ENCODE measurements at places on chromosomes 6 and 20. TPM values are rescaled to one million over a fixed set of nuclear protein-coding genes. Genes with fewer than 3 reads are reported as not detected.

- peaks cover 13% of the 10 kb centered on the region for H3K4me1 ChIP-seq
- no peaks in the 10 kb centered on the region for H3K27me3 ChIP-seq
- H3K4me3 ChIP-seq, result no peak overlapping the region
- H3K36me3 ChIP-seq, result no peaks in the 10 kb centered on the region
- DNase-seq, result peak; percentile 41
- no peak overlapping the region for H3K27ac ChIP-seq
Observed at GRCh38 chr20:64069614-64070243, 6.7 kb downstream of the TCEA2 start.

DNA sequence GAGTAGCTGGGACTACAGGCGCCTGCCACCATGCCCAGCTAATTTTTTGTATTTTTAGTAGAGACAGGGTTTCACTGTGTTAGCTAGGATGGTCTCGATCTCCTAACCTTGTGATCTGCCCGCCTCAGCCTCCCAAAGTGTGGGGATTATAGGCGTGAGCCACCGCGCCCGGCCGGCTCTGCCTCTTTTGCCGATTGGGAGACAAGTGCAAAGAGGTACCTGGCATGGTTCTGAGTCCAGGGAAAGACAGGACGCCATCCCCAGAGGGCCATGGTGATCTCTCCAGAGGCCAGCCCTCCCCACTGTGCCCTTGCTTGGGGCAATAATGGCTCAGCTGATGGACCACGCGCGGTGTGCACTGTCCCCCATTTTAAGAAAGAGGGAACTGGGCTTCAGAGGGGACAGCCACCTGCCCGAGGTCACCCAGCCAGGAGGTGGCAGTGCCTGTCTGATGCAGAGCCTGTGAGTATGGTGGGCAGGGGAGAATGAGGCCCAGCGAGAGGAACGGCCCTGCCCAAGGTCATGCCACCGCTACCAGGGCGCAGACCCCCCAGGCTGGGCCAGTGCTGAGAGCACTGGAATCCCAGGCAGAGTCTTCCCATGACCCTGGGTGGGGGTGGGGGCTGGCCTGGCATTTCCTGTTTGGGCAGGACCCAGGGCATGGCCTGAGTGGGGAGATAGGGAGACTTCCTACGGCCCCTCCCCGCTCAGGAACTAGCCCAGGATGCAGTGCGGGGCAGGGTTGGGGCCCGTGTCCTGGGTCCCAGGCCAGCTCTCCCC lies 61.0 kb downstream of the SNAI1 start:
- H3K36me3 ChIP-seq, result no peaks in the 10 kb centered on the region
- no peaks in the 10 kb centered on the region for H3K27me3 ChIP-seq
- no peak overlapping the region for H3K27ac ChIP-seq
- no peak for DNase-seq
- peaks cover 22% of the 10 kb centered on the region for H3K4me1 ChIP-seq

GRCh38 chr20:49280463-49281058 lies 2.7 kb upstream of the ZNFX1 start:
- peak overlapping the region; percentile 87 for H3K27ac ChIP-seq
- H3K4me3 ChIP-seq, result peak overlapping the region; percentile 96
- H3K27me3 ChIP-seq, result no peaks in the 10 kb centered on the region
- DNase-seq, result peak; percentile 21
- H3K4me1 ChIP-seq, result peaks cover 45% of the 10 kb centered on the region

GRCh38 chr20:18722371-18722770 lies 91.2 kb upstream of the SCP2D1 start:
- H3K4me3 ChIP-seq, result no peak overlapping the region
- H3K36me3 ChIP-seq, result no peaks in the 10 kb centered on the region
- peak; percentile 27 for DNase-seq
- no peaks in the 10 kb centered on the region for H3K27me3 ChIP-seq

DNA sequence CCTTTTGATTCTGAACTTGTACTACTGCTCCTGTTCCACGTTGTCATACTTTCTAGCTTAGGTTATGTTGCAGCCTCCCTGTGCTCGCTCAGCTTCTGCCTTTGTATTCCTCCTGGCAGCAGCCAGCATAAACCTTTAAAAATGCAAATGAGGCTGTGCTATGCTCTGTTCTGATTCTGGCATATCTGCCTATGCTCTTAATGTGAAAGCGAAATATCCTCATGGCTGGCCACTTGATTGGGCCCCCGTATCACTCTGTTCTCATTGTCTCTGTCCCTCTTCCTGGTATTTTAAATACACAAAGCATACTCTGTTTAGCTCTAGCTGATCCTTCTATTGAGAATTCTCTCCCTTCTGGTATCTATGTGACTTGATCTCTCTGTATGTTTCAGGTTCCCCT lies 139.0 kb downstream of the JARID2 start:
- H3K27ac ChIP-seq, result no peak overlapping the region
- no peaks in the 10 kb centered on the region for H3K36me3 ChIP-seq
- peaks cover 27% of the 10 kb centered on the region for H3K4me1 ChIP-seq
- no peak overlapping the region for H3K4me3 ChIP-seq

DNA sequence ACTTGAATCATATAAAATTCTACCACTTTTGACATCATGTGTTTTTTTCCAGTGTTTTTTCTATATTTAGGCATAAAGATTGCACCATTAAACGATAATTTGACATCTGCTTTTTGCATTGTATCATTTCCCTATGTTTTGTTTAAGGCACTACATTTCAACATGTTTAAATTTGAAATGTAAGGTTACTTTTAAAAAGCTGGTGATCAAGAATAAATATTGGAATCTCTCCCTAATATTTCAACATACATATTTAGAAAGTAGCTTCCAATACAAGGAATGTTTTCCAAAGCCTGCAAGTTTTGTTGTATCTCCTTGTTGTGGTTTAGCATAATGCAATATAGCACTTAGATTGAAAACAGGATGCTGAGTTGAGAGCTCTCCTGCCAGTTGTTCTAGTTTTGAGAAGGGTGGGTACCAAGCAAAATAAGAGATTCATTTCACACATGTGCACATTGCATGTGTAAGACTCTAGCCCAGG lies 76.5 kb downstream of the SYNJ2 start:
- peaks cover 10% of the 10 kb centered on the region for H3K36me3 ChIP-seq
- no peaks in the 10 kb centered on the region for H3K27me3 ChIP-seq
- DNase-seq, result peak; percentile 58
- H3K4me1 ChIP-seq, result peaks cover 55% of the 10 kb centered on the region

SCAF8 gene
- 22.3 TPM for total RNA-seq

DNA sequence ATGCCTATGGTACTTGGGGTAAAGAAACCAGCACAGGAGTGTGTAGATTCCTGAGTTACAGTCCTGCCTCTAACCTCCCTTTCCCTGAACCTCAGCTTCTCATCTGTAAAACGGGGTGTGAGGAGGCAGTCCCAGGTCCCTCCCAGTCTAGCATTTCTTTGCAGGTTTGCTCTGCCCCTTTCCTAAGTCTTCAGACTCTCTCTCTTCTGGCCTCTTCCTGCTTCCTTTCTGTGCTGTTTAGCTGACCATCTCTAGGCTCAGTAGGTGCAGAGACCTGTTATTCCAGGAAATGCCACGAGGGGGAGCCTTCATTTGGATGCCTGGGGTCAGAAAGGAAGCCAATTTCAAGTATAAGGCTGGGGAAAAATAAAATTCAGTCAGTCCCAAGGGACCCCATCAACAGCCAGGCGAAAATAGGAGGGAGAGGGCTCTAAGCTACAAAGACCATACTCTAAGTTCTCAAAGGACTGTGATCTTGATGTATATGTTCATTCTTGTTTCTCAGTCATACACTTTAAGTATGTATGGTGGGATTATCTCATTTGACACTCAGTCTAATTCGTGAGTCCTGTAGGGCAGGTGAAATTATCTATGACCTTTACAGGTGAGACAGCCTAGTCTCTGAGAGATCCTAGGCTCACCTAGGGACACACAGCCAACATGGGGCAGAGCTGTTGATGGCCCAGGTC lies 89.1 kb downstream of the NCR2 start:
- H3K4me3 ChIP-seq, result no peak overlapping the region
- no peaks in the 10 kb centered on the region for H3K36me3 ChIP-seq
- H3K27me3 ChIP-seq, result peaks cover 35% of the 10 kb centered on the region
- peak; percentile 74 for DNase-seq
- no peak overlapping the region for H3K27ac ChIP-seq

DNA sequence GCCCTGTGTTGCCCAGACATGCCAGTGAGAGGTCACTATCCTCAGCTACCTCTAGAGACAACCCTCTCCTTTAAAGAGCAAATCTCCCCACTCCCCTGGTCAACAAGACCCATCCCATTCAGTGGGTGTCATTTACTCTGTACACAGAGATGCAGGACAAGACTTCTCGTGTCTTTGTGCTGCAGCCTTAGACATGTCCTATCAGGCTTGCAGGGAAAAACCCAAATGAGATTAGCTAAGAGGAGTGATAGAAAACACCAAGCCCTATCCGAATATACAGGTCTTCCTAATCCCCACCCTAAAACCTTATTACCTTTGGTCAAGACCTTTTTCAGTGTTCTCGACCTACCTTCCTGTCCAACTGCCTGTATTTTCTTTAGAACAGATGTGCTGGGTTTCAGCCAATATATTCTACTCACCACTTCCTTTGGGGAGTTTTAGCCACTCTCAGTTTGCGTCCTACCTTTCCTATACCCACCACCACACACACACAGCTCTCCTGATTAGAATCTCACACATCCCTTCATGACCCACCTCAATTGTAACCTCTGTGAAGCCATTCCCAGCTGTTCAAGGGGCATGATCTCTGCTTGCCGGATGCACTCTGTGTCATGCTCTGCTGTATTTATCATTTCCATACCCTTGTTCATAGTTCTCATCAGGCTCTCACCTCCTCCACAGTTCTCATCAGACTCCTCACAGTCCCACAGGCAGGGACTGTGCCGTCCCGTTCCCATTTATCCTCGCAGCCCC lies 39.7 kb downstream of the TRAM2 start:
- no peaks in the 10 kb centered on the region for H3K27me3 ChIP-seq
- H3K4me3 ChIP-seq, result no peak overlapping the region
- peaks cover 6% of the 10 kb centered on the region for H3K36me3 ChIP-seq
- H3K4me1 ChIP-seq, result peaks cover 88% of the 10 kb centered on the region
- peak overlapping the region; percentile 87 for H3K27ac ChIP-seq

GRCh38 chr6:111122458-111123286 lies 35.4 kb downstream of the SLC16A10 start:
- H3K27ac ChIP-seq, result no peak overlapping the region
- no peak overlapping the region for H3K4me3 ChIP-seq
- no peaks in the 10 kb centered on the region for H3K4me1 ChIP-seq
- H3K27me3 ChIP-seq, result peaks cover 20% of the 10 kb centered on the region
- no peaks in the 10 kb centered on the region for H3K36me3 ChIP-seq
- DNase-seq, result no peak

C6orf118 gene
- total RNA-seq, result not detected

DNA sequence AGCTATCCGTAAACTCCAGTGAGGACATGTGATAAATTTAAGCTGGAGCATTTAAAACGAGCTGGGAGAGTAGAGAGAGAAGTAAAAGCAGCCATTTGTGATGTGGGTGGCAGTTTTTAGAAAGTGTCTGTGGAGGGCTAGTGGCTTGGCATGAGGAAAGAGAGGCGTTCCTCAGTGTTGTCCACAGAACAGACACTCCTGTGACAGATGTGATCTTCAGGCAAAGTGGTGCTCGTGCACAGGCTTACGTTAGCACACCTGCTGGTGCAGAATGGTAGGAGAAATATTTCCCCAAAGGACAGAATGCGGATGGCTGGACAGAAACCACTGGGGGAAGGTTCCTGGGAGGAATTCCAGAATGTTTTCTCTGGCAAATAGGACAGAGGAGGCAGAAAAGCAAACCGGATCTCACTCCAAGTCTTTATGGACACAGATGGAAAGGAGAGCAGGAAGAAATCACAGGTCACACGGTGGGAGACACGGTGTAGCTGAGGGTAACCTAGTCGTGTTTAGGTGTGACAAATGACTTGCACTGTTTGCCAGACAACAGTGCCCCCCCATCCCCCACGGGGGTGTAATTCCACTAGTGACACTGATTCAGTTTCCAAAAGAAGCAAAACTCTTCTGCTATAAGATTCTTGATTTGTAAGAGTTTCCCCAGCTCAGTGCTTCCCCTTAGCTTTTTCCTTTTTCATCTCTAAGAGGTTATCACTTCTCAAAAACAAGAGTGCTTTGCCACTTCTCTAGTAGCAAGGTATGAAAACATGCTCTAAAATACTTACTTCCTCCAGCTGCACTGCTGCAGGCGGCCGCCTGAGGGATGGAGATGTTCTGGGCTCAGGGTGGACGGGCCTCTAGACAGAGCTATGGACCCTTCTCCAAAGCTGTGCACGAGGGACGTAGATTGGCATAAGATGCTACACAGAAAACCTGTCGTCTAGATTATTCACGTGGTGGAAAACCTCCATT lies 293.2 kb downstream of the QKI start:
- no peak overlapping the region for H3K4me3 ChIP-seq
- H3K36me3 ChIP-seq, result no peaks in the 10 kb centered on the region
- peaks cover 8% of the 10 kb centered on the region for H3K4me1 ChIP-seq
- H3K27me3 ChIP-seq, result no peaks in the 10 kb centered on the region

- peaks cover 72% of the 10 kb centered on the region for H3K27me3 ChIP-seq
- no peak for DNase-seq
- no peak overlapping the region for H3K4me3 ChIP-seq
Observed at GRCh38 chr6:41373627-41373918, 38.2 kb downstream of the NCR2 start.

DNA sequence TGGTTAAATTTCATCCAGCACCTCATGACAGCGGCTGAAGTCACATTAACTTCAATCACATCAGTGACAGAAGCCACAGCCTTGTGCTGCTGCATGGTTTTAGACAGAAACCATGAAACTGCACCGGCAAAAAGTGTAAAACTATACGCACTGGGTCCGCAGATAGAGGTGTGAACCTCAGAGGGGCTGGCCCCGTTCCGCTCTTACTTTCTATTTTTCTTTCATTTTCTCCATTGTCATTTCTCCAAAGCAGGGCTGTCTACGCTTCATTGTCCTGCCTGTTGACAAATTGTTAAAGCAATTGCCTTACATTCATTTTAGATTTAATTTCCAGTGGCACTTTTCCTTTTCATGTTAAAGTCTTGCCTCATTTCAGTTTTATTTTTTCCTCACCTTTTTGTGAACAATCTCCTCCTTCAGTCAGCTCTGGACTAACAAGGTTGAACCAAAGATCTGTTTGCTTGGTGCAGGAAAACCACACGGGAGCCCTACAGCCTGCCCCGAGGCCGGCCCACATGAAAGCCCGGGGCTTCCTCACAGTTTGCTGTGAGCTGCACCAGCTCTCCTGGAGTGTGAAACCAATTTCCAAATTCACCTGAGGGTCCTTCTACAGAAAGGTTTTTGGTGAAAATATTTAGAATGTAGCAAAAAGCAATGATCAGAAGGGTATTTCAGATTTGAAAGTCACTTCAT lies 63.7 kb downstream of the PRR18 start:
- H3K27ac ChIP-seq, result no peak overlapping the region
- no peak overlapping the region for H3K4me3 ChIP-seq
- no peak for DNase-seq
- H3K27me3 ChIP-seq, result peaks cover 32% of the 10 kb centered on the region
- no peaks in the 10 kb centered on the region for H3K36me3 ChIP-seq

WFDC5 gene
- not detected for total RNA-seq

EFHC1 gene
- total RNA-seq, result 36.1 TPM

LKAAEAR1 gene
- total RNA-seq, result 3.7 TPM

LY6G6C gene
- total RNA-seq, result not detected

TTK gene
- total RNA-seq, result 16.7 TPM

GRCh38 chr6:144585217-144585814 lies 300.2 kb downstream of the UTRN start:
- no peaks in the 10 kb centered on the region for H3K27me3 ChIP-seq
- H3K36me3 ChIP-seq, result peaks cover 2% of the 10 kb centered on the region
- H3K4me1 ChIP-seq, result peaks cover 27% of the 10 kb centered on the region
- peak; percentile 65 for DNase-seq
- H3K27ac ChIP-seq, result no peak overlapping the region
- H3K4me3 ChIP-seq, result no peak overlapping the region

GRCh38 chr6:137148306-137149034 lies 25.0 kb downstream of the IL22RA2 start:
- no peak overlapping the region for H3K27ac ChIP-seq
- H3K27me3 ChIP-seq, result no peaks in the 10 kb centered on the region
- no peak overlapping the region for H3K4me3 ChIP-seq
- peak; percentile 63 for DNase-seq

- H3K4me3 ChIP-seq, result no peak overlapping the region
- H3K4me1 ChIP-seq, result 0 out of 2 replicates have a peak, but pooled peaks cover 9% of the 10 kb centered on the region
- DNase-seq, result no peak
- H3K27ac ChIP-seq, result no peak overlapping the region
Observed at GRCh38 chr6:44162876-44163625, 4.4 kb downstream of the CAPN11 start.

Data from GM23248 (cell line).